ENCODE measurements at places on chromosomes 7 and 10.
A peak's percentile ranks its signal among the peaks of the same experiment; 100 is the strongest.

DNA sequence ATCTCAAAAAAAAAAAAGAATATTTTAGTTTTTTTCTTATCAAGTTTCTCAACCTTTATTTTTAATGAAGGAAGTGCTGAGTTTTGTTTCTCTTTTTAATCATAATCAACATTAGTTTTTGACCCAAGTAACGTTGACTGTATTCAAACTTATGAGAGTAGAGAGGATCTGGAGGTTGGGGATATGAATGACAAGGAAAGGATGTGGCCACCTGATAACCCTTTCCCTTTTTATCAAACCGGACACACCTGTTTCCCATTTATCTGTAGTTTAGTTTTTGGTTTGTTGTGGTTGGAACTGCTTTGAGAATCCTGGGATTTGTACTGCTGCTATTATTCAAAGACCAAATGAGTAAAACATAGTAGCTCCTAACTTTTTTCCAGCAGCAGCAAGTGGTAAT is 38.6 kb downstream of the HACD1 start:
- DNase-seq: no peak

DNA sequence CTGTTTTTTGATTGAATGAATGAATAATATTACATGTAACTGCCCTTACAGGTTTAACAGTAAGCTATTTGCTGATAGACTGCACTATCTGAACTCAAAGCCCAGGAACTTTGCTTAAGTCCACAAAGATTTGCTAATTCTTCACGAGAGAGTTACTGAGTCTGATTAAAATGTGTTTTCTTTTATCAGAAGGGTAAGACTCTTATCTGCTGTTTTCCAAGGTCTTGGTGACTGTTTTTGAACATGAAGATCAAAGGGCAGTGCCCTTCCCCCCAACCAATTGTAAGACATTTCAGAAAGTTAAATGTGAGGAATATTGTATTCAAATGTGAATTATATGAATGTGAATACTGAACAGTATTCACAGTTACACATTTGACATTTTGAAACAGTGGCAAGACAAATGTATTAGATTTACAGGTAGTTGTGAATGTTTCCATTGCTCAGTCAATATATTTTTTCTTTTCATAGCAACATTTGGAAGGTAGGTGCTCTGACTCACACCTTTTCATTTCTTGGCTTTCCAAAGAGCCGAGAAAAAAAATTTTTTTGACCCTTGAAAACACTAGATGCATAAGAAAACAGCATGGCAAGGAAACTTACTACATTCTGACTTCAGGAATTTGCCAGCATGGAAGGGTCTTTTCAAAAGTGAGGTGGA is 62.7 kb downstream of the DKK1 start:
- DNase-seq: no peak

GRCh38 chr7:68321776-68322496 is 1276.3 kb upstream of the AUTS2 start:
- DNase-seq: no peak

GRCh38 chr7:95578299-95578855 is 17.9 kb downstream of the PDK4 start:
- DNase-seq: no peak

- DNase-seq: no peak
Measured at GRCh38 chr7:30852308-30852684, 59.4 kb upstream of the AQP1 start.

- no peak for DNase-seq
Measured at GRCh38 chr7:129523924-129524323, 21.6 kb downstream of the SMKR1 start.

- no peak for DNase-seq
Measured at GRCh38 chr10:44511166-44511565, 126.3 kb upstream of the CXCL12 start.

- no peak for DNase-seq
Measured at GRCh38 chr10:4315551-4315950, 510.5 kb upstream of the AKR1E2 start.

GRCh38 chr10:17831341-17831740 is 22.2 kb downstream of the MRC1 start:
- no peak for DNase-seq

- DNase-seq: no peak
Measured at GRCh38 chr7:44622342-44623151, 16.1 kb downstream of the OGDH start.

GRCh38 chr10:29377333-29377961 is 88.6 kb downstream of the LYZL1 start:
- no peak for DNase-seq

GRCh38 chr7:151429560-151430331 is 10.2 kb downstream of the CRYGN start:
- no peak for DNase-seq

DNA sequence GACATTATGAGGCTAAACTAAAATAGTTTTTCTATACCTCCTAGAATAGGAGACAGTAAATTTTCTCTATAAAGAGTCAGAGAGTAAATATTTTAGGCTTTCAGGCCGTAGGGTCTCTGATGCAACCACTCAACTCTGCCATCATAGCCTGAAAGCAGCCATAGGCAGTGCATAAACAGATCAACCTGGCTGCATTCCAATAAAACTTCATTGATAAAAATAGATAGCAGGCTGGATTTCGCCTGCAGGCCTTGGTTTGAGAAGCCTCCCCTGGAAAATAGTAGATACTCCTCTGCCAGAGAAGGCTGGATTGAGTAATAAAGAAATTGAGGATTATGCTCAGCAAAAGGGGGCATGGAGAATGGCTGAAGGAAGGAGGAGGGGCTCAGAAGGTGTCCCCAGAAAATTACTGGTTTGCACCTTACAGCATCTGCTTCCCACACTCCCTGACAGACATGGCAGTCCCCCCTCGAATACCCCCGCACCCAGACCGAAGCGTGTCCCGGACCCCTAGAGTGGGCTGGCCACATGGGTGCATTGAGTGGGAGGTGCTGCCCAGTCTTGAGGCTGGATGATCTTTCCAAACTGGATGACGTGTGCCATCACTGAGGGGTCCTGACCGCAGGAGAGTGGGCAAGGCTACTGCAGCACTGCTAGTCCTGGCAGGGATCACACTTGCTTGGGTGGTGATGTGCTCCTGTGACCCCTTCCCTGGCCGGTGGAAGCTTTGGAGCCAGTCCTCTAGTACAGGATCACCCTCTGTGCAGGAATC is 126.6 kb downstream of the PTPN20 start:
- DNase-seq: no peak

DNA sequence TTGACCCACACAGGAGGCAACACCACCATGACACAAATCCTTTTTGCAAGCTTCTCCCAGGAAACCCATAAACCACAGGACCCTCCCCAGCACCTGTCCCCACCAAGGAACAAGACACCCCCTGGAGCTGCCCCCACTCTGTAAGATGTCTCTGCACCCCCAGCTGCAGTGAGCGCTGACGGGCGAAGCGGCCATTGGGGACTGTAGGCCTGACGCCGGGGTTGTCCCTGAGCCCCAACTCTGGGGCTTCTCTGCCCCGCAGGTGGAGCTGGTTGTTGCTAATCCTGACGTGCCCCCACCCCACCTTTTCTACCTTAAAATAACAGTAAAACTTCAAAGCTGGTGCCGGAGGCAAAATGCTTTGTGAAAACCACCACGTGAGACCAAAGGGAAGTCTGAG is 94.7 kb upstream of the PPP2R2D start:
- DNase-seq: no peak

DNA sequence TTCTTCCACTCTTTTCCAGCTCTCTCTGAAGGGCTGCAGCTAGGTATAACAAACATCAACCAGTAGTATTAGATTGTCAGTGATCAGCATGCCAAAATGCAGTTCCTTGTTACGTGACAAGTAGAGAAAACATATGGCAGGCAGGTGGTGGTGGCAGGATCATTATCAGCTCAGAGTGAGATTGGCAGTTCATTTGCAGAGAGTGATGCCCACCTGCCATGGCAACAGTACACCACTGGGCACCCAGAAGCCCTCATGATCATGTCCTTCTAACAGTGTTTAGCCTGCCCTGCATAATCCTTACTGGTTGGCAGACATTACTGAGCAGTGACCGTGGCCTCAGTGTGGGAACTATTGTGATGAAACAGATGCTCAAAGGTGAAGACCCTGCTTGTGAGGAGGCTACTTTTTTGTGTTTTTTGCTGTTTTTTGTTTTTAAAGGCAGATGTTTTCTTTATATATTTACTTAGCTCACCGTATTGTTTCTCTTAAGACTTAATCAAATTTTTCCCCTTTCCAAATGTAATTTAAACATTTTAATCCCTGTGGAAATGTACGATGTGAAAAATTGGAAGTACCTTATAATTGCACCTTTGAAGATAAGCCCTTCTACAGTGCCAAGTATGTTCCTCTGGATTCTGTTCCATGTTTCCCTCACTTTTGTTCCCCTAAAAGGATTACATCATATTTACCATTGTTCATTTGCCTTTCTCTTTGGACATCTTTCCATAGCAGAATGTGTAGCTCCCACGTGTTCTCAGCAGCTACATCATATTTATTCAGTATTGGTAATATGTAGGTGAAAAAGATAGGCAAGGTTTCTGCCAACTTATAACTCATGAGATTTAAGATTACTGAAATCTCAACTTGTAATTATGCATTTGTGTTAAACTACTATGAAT is 179.6 kb downstream of the SND1 start:
- DNase-seq: no peak

- DNase-seq: no peak
Measured at GRCh38 chr7:149854611-149855360, 16.6 kb downstream of the ZNF862 start.

GRCh38 chr7:45177801-45178200 is 20.2 kb downstream of the RAMP3 start:
- no peak for DNase-seq

- DNase-seq: no peak
Measured at GRCh38 chr10:56583316-56583715, 222.3 kb upstream of the ZWINT start.

DNA sequence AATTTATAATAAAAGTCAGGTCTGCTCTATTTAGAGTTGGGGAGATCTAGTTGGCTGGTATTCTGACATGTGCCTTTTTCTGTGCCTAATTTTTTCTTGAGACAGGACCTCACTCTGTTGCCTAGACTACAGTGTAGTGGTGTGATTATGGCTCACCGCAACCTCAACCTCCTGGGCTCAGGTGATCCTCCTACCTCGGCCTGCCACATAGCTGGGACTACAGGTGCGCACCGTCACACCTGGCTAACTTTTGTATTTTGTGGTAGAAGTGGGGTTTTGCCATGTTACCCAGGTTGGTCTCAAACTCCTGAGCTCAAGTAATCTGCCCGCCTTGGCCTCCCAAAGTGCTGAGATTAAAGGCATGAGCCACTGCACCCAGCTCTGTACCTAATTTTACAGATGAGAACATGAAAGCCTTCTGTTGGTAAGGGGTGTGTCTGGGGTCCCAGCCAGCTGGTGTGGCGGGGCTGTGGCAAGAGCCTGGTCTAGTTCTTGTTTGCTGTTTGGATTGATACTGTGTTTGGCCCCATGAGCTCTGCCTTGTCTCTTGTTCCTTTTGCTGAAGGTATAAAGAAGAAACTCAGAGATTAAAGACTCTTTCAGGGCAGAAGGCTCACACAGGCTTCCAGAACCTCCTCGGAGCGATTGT is 31.4 kb downstream of the POR start:
- DNase-seq: no peak

DNA sequence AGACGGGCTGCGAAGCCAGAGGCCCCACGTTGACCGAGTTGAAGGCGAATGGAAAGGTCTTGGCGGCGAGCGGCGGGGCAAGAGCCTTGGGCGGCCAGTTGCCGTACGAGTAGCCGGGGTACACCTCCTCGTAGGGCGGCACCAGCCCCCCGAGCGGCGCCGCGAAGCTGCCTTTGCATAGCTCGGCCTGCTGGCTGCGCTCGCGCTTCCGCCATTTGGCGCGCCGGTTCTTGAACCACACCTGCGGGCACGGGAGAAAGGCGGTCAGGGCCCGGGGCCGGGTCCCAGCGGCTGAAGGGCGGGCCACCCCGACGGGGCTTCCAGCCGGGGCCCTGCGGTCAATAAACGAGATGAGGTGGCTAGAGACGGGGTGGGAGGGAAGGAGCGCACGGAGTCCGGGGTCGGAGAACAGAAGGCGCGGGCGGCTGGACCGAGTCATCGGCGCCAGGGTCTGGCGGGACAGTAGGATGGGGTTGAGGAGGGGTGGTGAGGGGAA is 4.8 kb downstream of the ELOVL3 start:
- peak; percentile 10 for DNase-seq

GRCh38 chr10:28822719-28823464 is 145.6 kb downstream of the BAMBI start:
- DNase-seq: no peak

DNA sequence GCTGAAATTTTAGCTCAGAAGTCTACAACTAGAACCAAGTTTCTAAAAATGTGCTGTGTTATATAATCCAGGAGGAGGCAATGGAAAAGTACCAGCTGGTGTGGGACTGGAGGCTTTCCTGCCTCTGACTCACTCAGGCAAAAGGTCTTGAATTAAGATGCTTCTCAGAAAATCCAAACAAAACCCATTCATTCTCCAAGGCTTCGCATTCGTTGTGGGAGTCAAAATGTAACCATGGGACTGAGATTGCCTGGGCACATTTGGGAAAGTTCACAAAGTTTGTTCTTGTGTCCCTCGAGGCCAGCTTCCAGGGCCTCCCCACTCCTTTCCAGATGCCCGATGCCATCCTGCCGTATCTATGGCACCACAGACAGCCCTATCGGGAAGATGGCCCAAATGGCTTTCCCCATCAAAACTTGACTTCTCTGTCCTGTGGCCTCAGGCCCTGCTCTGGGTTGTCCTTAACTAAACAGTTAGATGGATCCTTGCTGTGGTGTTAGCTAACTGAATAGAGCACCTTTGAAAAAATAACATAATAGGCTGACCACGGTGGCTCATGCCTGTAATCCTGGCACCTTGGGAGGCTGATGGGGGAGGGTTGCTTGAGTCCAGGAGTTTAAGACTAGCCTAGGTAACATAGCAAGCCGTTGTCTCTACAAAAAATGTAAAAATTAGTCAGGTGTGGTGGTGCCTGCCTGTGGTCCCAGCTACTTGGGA is 180.5 kb downstream of the PFKFB3 start:
- no peak for DNase-seq

DNA sequence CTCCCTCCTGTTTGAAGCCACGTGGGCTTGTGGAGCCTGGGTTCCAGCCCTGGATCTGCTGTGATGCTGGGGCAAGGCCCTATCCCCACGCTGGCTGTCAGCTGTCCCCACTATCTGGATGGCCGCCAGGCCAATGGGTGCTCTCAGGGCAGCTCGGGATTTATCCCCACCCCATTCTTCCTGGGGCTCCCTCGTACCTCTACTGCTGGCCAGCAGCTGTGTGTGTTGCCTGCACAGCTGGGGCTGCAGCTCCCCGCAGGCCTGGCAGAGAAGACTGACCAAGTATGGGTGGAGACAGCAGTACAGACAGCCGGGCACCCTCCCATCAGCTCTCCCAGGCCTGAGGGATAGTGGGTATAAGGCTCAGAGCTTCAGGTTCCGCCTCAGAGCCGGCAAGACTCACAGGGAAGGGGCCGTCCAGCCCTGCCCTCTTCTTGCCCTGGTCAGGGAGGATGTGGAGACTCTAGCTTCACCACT is 13.6 kb downstream of the CLIP2 start:
- DNase-seq: no peak

DNA sequence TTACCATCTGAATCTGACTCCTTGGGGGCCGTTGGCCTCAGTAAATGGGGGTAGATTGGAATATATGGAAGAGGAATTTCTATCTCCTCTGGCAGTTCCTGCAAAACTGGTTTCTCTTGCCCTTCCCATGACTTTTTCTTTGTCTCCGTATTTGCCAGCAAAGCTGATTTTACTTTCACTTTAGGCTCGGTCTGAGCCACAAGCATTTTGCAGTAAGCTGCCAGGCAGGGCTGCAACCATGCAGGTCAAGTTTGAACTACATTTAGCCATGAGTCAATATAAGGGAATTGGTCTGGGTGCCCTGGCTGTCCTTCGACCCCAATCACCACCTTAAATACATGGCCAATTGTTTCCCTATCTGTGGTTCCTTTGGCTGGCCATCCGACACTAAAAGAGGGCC is 104.3 kb downstream of the TRIM24 start:
- DNase-seq: no peak

GRCh38 chr7:15684871-15685270 is 1.6 kb downstream of the MEOX2 start:
- no peak for DNase-seq

Data from stimulated activated CD8-positive, alpha-beta memory T cell treated with anti-CD3 and anti-CD28 coated beads, Interleukin-7, amount 100 ng/mL, for 48 hours (primary cell).